CD4-positive, alpha-beta T cell (primary cell): ENCODE measurements at places on chromosomes 12 and 14. TPM values are rescaled to one million over a fixed set of nuclear protein-coding genes. Genes with fewer than 3 reads are reported as not detected.

MAP1LC3B2 gene
- 2.1 TPM for total RNA-seq

GLT8D2 gene
- total RNA-seq = not detected

CLEC4D gene
- not detected for total RNA-seq

KRT75 gene
- total RNA-seq = not detected

ACRBP gene
- total RNA-seq = 0.58 TPM

KRT77 gene
- 0.20 TPM for total RNA-seq

GPR132 gene
- total RNA-seq = 64.4 TPM

HOXC12 gene
- total RNA-seq = not detected

VASH1 gene
- total RNA-seq = 9.2 TPM

CCDC85C gene
- total RNA-seq = 5.8 TPM

TAS2R30 gene
- 4.9 TPM for total RNA-seq

RXYLT1 gene
- 6.3 TPM for total RNA-seq

SYT10 gene
- not detected for total RNA-seq

KRT85 gene
- total RNA-seq = not detected

ADCY4 gene
- total RNA-seq = 5.9 TPM

GRIN2B gene
- not detected for total RNA-seq

CLEC1A gene
- total RNA-seq = not detected

SCFD1 gene
- 59.0 TPM for total RNA-seq

ZDHHC22 gene
- not detected for total RNA-seq

TMED10 gene
- 153 TPM for total RNA-seq

TAS2R8 gene
- not detected for total RNA-seq

CD163L1 gene
- total RNA-seq = not detected

CCDC175 gene
- total RNA-seq = not detected

CCDC177 gene
- total RNA-seq = not detected

PRH1 gene
- 24.7 TPM for total RNA-seq

RAD51B gene
- total RNA-seq = 20.0 TPM

CYP46A1 gene
- 0.22 TPM for total RNA-seq

ARHGEF40 gene
- 1.3 TPM for total RNA-seq

KITLG gene
- total RNA-seq = not detected

ADIPOR2 gene
- 12.6 TPM for total RNA-seq

BDKRB2 gene
- total RNA-seq = not detected

SENP1 gene
- 25.7 TPM for total RNA-seq

KLRC4 gene
- not detected for total RNA-seq

SAMD15 gene
- total RNA-seq = not detected

ENDOU gene
- not detected for total RNA-seq

PRR4 gene
- total RNA-seq = not detected

ACVRL1 gene
- not detected for total RNA-seq

FAM186B gene
- 0.74 TPM for total RNA-seq

PMEL gene
- not detected for total RNA-seq

NOVA1 gene
- not detected for total RNA-seq

PLEKHD1 gene
- total RNA-seq = 0.63 TPM

KRT8 gene
- 0.89 TPM for total RNA-seq

IRF2BPL gene
- 70.9 TPM for total RNA-seq

BEGAIN gene
- total RNA-seq = 1.5 TPM

CCDC91 gene
- total RNA-seq = 55.3 TPM

FLRT2 gene
- total RNA-seq = not detected

ABCD2 gene
- total RNA-seq = 1.6 TPM

ANKRD33 gene
- not detected for total RNA-seq

SLC22A17 gene
- total RNA-seq = 19.5 TPM

SLCO1B1 gene
- total RNA-seq = not detected

SLC6A13 gene
- 0.60 TPM for total RNA-seq

SLCO1B3 gene
- not detected for total RNA-seq

RIPK3 gene
- total RNA-seq = 18.9 TPM

GPR84 gene
- total RNA-seq = 0.27 TPM

P2RX7 gene
- 4.6 TPM for total RNA-seq

PAPLN gene
- 0.05 TPM for total RNA-seq

SERPINA10 gene
- not detected for total RNA-seq
